T-helper 17 cell (primary cell): ENCODE measurements at places on chromosomes 4 and X.

GRCh38 chrX:14073556-14073955, 43.9 kb upstream of the GEMIN8 start:
- no peaks in the 10 kb centered on the region for H3K4me1 ChIP-seq
- no peak overlapping the region for H3K4me3 ChIP-seq
- H3K36me3 ChIP-seq, result no peaks in the 10 kb centered on the region
- H3K27me3 ChIP-seq, result no peaks in the 10 kb centered on the region
- H3K27ac ChIP-seq, result no peak overlapping the region

- H3K27ac ChIP-seq, result no peak overlapping the region
- H3K4me1 ChIP-seq, result no peaks in the 10 kb centered on the region
- no peaks in the 10 kb centered on the region for H3K27me3 ChIP-seq
- H3K36me3 ChIP-seq, result no peaks in the 10 kb centered on the region
- no peak overlapping the region for H3K4me3 ChIP-seq
- DNase-seq, result no peak
Observed at GRCh38 chrX:12494400-12495138, 296.6 kb upstream of the PRPS2 start.

GRCh38 chr4:67765401-67765800, 11.2 kb upstream of the GNRHR start:
- peaks cover 3% of the 10 kb centered on the region for H3K4me1 ChIP-seq
- no peak for DNase-seq
- no peak overlapping the region for H3K4me3 ChIP-seq

GRCh38 chrX:153032397-153033118, 23.7 kb upstream of the PNMA3 start:
- DNase-seq, result peak; percentile 35
- H3K27me3 ChIP-seq, result no peaks in the 10 kb centered on the region
- H3K4me3 ChIP-seq, result peak overlapping the region; percentile 80

GRCh38 chr4:54076673-54077072, 12.3 kb upstream of the CHIC2 start:
- peaks cover 18% of the 10 kb centered on the region for H3K27me3 ChIP-seq
- H3K4me1 ChIP-seq, result no peaks in the 10 kb centered on the region
- no peak overlapping the region for H3K27ac ChIP-seq
- H3K4me3 ChIP-seq, result no peak overlapping the region

DNA sequence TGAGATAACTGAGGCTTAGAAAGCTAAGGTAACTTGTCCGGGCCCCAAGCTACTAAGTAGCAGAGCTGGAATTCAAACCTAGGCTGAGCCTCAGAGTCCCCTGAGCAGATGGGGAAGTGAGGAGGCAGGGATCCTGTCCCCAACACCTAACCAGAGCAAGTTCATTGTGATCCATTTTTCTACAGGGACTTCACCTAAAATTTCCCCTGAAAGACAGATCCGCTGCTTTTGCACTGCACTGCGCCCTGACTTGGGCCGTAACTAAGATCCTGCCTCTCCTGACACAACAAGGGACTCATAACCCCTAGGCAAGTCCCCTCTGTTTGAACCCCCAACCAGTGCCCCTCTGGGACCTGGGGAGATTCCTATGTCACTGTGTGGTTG, 25.6 kb upstream of the MTM1 start:
- H3K27ac ChIP-seq, result peak overlapping the region; percentile 56

- H3K36me3 ChIP-seq, result no peaks in the 10 kb centered on the region
- DNase-seq, result no peak
- H3K4me1 ChIP-seq, result no peaks in the 10 kb centered on the region
- no peak overlapping the region for H3K27ac ChIP-seq
- no peak overlapping the region for H3K4me3 ChIP-seq
Observed at GRCh38 chrX:73930300-73930699, 367.3 kb downstream of the CHIC1 start.

GRCh38 chr4:74627504-74627903, 166.8 kb downstream of the BTC start:
- no peak for DNase-seq
- H3K27me3 ChIP-seq, result peaks cover 6% of the 10 kb centered on the region
- no peak overlapping the region for H3K4me3 ChIP-seq
- no peak overlapping the region for H3K27ac ChIP-seq
- peaks cover 18% of the 10 kb centered on the region for H3K4me1 ChIP-seq
- H3K36me3 ChIP-seq, result no peaks in the 10 kb centered on the region

GRCh38 chr4:141240671-141241070, 20.0 kb downstream of the ZNF330 start:
- no peak overlapping the region for H3K4me3 ChIP-seq
- H3K27ac ChIP-seq, result no peak overlapping the region
- H3K27me3 ChIP-seq, result peaks cover 12% of the 10 kb centered on the region
- DNase-seq, result no peak
- no peaks in the 10 kb centered on the region for H3K4me1 ChIP-seq
- peaks cover 2% of the 10 kb centered on the region for H3K36me3 ChIP-seq

DNA sequence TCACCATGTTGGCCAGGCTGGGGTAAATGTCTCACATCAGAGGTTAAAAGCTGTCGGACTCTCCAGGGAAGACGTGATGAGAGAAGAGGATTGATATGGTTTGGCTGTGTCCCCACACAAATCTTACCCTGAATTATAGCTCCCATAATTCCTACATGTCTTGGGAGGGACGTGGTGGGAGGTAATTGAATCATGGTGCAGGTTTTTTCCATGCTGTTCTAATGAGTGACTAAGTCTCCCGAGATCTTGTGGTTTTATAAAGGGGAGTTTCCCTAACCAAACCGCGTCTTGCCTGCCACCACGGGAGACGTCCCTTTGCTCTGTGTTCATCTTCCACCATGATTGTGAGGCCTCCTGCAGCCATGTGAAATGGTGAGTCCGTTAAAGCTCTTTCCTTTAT, 64.4 kb downstream of the ASMT start:
- H3K36me3 ChIP-seq, result no peaks in the 10 kb centered on the region
- H3K27ac ChIP-seq, result no peak overlapping the region
- no peaks in the 10 kb centered on the region for H3K27me3 ChIP-seq
- H3K4me1 ChIP-seq, result peaks cover 10% of the 10 kb centered on the region
- DNase-seq, result no peak

DNA sequence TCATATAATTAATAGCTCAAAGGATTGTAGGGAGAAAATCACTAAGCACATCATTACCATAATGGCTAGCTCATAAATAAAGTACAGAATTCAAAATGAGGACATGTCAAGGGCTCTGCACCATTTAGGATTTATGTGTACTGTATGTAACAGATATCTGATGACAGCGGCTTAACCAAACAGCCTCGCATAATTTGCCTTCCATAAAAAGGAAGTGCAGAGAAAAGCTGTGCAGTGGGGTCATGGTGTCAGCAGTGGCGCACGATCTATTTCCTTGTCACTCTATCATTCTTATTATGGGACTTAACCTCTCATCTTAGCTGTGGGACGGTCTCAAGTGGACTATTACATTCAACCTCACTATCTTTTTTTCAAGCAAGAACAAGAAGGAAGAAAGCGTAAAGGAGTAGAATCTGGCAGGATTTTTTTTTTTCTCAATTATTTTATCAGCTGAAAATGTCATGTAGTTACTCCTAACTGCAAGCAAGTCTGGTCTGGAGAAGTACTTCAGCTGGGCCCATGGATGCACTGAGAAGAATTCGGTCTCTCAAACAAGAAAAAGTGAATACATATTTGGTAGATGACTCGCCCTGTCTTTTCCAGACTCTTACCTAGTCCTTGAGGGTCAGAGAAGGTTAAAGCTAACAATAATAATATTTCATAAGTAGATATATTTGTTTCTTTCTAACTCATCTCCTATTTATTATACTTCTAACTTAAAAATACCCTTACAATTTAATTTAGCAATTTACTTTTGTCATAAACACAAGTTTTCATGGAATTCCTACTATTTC, 94.6 kb downstream of the COX18 start:
- H3K27me3 ChIP-seq, result peaks cover 24% of the 10 kb centered on the region

- H3K4me1 ChIP-seq, result no peaks in the 10 kb centered on the region
- H3K36me3 ChIP-seq, result no peaks in the 10 kb centered on the region
- H3K27ac ChIP-seq, result no peak overlapping the region
- H3K27me3 ChIP-seq, result no peaks in the 10 kb centered on the region
- no peak for DNase-seq
- no peak overlapping the region for H3K4me3 ChIP-seq
Observed at GRCh38 chrX:27309406-27309805, 153.7 kb downstream of the PPP4R3C start.

DNA sequence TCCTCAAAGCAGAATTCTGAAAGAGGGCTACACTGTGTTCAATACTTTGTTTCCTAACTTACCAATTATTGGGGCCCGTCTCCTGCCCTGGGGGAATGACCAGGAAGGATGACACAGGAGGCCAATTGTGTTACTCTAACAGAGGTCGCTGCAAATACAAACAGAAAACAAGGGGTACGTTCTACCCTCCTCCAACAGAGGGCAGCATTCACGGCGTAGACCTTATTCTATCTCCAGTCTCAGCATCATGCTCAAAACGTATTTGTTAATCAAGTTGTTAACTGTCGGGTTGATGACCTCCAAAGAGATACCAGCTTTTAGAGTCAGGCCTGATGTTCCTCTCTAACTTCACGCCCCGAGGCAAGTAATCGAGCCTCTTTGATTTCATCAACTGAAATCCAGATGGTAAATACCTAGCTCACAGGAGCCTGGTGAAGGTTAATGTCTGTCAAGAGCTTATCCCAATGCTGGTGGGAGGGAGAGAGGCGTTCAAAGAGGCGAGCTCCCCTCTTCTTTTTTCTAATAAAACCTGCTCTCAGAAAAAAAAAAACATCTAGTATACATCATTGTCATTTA, 181.0 kb upstream of the KCNIP4 start:
- H3K4me3 ChIP-seq, result no peak overlapping the region
- H3K4me1 ChIP-seq, result no peaks in the 10 kb centered on the region
- H3K36me3 ChIP-seq, result no peaks in the 10 kb centered on the region

GRCh38 chrX:149131774-149132173, 373.3 kb downstream of the IDS start:
- no peak for DNase-seq
- H3K27ac ChIP-seq, result no peak overlapping the region
- H3K27me3 ChIP-seq, result no peaks in the 10 kb centered on the region

GRCh38 chrX:30489323-30489722, 88.2 kb downstream of the TASL start:
- no peak overlapping the region for H3K4me3 ChIP-seq
- H3K36me3 ChIP-seq, result no peaks in the 10 kb centered on the region
- H3K4me1 ChIP-seq, result no peaks in the 10 kb centered on the region
- no peak overlapping the region for H3K27ac ChIP-seq
- no peaks in the 10 kb centered on the region for H3K27me3 ChIP-seq
- no peak for DNase-seq

DNA sequence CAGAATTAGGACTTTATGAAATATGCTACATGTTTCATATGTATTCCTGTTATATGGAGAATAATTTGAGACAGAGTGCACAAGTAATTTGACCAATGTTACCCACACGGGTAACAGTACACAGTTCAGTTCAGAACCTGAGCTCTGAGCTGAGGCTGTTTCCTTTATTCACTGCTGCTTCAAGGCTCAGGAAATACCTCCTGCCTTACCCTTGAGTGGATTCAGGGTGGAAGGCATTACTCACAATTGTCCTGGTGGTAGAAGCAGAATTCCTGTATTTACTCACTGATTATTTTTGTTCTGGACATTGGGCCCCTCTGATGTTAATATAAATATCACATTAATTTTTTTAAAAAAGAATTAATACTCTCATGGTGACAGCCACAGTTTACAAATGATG, 73.5 kb upstream of the CAMK2D start:
- H3K27ac ChIP-seq, result no peak overlapping the region
- peaks cover 5% of the 10 kb centered on the region for H3K4me1 ChIP-seq
- H3K36me3 ChIP-seq, result peaks cover 6% of the 10 kb centered on the region
- peaks cover 12% of the 10 kb centered on the region for H3K27me3 ChIP-seq

DNA sequence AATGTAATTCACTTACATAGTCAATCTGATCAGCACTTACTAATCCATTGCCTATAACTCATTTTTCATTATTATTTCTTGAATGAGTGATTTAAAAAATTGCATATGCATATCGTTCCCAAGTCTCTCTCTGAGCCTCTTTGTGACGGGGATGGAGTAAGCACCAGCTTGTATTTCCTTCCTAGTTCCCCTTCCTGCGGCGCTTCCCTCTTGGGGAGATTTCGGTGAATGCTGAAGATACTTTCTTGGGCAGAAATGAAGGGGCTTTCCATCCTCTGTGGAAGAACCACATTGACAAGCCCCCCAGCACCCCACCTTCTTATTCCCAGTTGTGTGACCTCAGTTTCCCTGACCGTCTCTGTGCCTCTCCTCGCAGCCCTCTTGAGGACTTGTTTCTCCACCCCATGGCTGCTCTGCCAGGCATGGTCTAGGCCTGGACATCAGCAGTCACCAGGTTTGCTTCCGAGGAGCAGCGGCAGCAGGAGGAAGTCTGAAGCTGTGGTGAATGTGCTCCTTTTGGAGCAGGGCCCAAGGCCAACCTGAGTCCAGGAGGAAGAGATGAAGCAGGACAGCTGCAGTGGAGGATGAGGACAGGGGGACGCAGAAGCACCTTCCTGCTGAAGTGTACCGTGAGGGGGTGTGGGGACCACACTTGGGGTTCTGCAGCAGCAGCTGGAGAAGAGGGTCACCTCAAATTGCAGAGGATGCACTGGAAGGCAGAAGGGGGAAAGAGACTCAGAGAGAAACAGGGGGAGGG, 124.9 kb downstream of the IRF2 start:
- H3K4me1 ChIP-seq, result peaks cover 5% of the 10 kb centered on the region
- peak overlapping the region; percentile 75 for H3K4me3 ChIP-seq
- DNase-seq, result no peak
- peaks cover 10% of the 10 kb centered on the region for H3K27me3 ChIP-seq

- no peak overlapping the region for H3K27ac ChIP-seq
- H3K27me3 ChIP-seq, result no peaks in the 10 kb centered on the region
- no peak for DNase-seq
- H3K36me3 ChIP-seq, result no peaks in the 10 kb centered on the region
Observed at GRCh38 chr4:173919196-173919595, 364.3 kb downstream of the FBXO8 start.

GRCh38 chr4:92646826-92647225, 343.1 kb downstream of the GRID2 start:
- no peaks in the 10 kb centered on the region for H3K27me3 ChIP-seq
- H3K36me3 ChIP-seq, result no peaks in the 10 kb centered on the region
- H3K4me1 ChIP-seq, result no peaks in the 10 kb centered on the region
- H3K4me3 ChIP-seq, result no peak overlapping the region
- DNase-seq, result no peak
- H3K27ac ChIP-seq, result no peak overlapping the region

DNA sequence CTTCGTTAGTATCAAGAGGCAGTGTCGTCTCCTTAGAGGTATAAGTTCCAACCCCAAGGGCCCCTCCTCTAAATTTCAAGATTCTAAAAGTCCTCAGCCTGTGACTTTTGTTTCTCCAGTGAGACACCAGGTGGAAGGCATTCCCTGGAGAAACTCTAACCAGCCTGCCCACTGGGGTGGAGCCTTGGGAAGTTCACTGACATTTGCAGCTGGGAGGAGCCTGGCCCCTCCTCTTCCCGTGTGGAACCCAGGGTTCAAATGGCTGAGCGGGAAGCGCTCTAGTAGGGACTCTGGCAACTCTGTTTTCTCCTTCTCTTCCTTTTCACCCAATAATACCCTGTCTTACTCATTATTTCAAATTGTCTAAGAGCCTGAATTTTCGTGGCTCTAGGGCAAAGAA, 325.0 kb downstream of the TLL1 start:
- no peaks in the 10 kb centered on the region for H3K4me1 ChIP-seq
- no peak for DNase-seq
- no peak overlapping the region for H3K27ac ChIP-seq
- H3K36me3 ChIP-seq, result no peaks in the 10 kb centered on the region
- no peaks in the 10 kb centered on the region for H3K27me3 ChIP-seq

GRCh38 chr4:44738615-44739014, 12.3 kb upstream of the GNPDA2 start:
- peaks cover 10% of the 10 kb centered on the region for H3K36me3 ChIP-seq
- no peak for DNase-seq
- H3K4me1 ChIP-seq, result peaks cover 2% of the 10 kb centered on the region
- no peak overlapping the region for H3K27ac ChIP-seq
- H3K27me3 ChIP-seq, result peaks cover 68% of the 10 kb centered on the region
- no peak overlapping the region for H3K4me3 ChIP-seq
